ENCODE measurements at places on chromosomes 12 and 14.
A peak's percentile ranks its signal among the peaks of the same experiment; 100 is the strongest.

- H3K27me3 ChIP-seq = no peaks in the 10 kb centered on the region
- H3K27ac ChIP-seq = no peak overlapping the region
- H3K4me3 ChIP-seq = no peak overlapping the region
- no peaks in the 10 kb centered on the region for H3K4me1 ChIP-seq
- DNase-seq = no peak
- H3K36me3 ChIP-seq = no peaks in the 10 kb centered on the region
These were observed 13.7 kb downstream of the PLXNC1 start for GRCh38 chr12:94162108-94162507.

GRCh38 chr12:19447386-19447785 is 8.1 kb downstream of the AEBP2 start:
- H3K27ac ChIP-seq = no peak overlapping the region
- H3K36me3 ChIP-seq = no peaks in the 10 kb centered on the region
- peaks cover 85% of the 10 kb centered on the region for H3K4me1 ChIP-seq
- H3K4me3 ChIP-seq = no peak overlapping the region
- no peak for DNase-seq

DNA sequence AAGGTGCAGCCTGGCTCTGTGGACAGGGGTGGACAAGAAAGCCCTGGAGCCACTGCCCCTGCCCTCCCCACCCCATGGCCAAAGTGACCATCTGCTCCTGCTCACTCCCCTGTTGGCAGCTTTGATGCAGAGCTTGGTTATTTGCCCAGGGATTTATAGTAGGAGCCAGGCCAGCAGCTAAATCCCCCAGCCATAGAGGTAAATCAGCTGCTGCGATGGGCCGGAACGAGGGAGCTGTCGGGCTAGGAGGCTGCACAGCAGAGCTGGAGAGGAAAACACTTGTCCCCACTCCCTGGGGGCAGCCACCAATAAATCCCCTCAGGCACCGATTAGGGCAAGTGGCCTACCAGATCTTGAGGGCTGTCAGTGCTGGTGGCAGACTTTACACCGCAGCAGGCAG is 26.0 kb downstream of the SMUG1 start:
- no peak for DNase-seq
- no peaks in the 10 kb centered on the region for H3K4me1 ChIP-seq
- H3K27ac ChIP-seq = no peak overlapping the region
- peaks cover 3% of the 10 kb centered on the region for H3K27me3 ChIP-seq
- H3K36me3 ChIP-seq = no peaks in the 10 kb centered on the region

DNA sequence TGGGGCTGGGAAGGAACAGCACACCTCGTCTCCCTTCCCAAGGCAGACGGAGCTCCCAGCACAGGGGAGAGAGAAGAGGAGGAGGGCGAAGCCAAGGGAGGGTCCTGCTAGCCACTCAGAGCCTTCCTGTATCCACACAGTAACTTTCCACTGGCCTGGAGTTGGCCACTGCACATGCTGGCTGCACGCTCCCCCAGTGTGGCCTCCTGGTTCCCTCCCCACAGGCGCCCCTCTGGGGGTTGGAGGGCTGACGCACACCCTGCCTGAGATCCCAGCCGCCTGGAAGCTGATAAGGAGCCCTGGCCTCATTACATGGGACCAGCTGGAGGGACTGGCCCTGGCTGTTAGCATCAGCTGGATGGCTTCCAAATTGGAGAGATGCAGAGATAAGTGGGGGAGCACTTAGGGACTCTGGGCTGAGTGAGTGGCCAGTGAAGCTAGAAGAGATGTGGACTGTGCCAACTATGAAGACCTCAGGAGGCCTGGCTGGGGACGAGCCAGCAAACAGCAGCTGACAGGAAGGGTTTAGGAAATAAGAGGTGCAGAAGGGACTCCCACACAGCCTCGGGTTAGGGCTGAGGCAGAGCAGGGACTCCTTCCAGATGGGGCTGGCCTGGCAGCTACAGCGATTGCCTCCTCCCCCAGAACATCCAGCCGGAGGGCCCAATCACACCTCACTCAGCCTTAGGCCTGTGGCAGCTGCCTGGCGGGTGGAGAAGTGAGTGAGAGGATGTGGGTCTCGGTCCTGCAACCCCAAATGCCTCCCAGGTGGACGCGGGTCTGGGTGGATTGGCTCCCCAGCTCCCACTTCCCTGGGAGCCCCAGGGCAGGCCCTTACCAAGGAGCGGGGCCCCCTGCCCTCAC is 26.3 kb upstream of the BCDIN3D start:
- no peak overlapping the region for H3K27ac ChIP-seq
- no peaks in the 10 kb centered on the region for H3K36me3 ChIP-seq
- no peaks in the 10 kb centered on the region for H3K4me1 ChIP-seq
- no peaks in the 10 kb centered on the region for H3K27me3 ChIP-seq
- no peak overlapping the region for H3K4me3 ChIP-seq

- no peaks in the 10 kb centered on the region for H3K27me3 ChIP-seq
- no peak for DNase-seq
- peaks cover 15% of the 10 kb centered on the region for H3K36me3 ChIP-seq
- no peak overlapping the region for H3K4me3 ChIP-seq
- H3K27ac ChIP-seq = peak overlapping the region; percentile 64
These were observed 620 bp downstream of the PGAM5 start for GRCh38 chr12:132711080-132711843.

- H3K4me1 ChIP-seq = no peaks in the 10 kb centered on the region
- H3K27ac ChIP-seq = no peak overlapping the region
These were observed 118.8 kb downstream of the SLC6A15 start for GRCh38 chr12:84793558-84794367.

DNA sequence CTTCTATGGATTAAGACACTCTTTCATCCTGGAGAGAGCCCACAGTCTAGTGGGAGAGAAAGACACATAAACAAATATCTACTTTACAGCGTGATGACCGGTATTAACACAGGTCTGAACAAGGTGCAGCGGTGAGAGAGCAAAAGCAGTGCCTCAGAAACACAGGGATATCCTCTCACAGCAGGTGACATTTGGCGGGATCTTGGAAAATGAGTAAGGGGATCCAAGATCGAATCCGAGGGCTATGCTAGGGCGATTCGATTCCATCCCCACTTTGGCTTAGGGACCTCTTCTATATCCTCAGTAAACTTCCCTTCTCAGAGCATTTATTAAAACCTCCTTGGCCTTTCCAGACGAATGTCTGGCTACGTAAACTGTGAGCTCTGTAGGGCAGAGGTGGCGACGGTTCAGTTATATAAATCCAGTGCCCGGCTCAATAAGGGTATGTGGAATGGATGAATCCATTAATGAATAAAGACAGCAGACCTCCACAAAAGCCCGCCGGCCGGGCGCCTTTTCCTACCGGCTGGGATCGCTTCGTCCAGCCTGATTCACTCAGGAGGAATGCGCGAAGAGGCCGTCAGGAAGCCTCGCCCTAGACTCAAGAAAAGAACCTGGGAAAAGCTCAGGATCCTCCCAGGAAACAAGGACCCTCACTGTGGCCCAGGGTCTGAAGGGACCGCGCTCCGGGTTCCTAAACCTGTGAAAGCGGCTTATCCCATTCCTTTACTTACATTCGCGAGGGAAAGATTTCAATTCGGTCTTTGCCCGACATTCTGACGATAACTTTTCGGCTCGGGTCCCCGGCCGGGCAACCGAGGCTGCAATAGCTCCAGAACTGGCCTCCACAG is 455 bp downstream of the ATP6V1D start:
- no peaks in the 10 kb centered on the region for H3K36me3 ChIP-seq
- H3K27ac ChIP-seq = peak overlapping the region; percentile 90
- H3K4me1 ChIP-seq = peaks cover 64% of the 10 kb centered on the region

DNA sequence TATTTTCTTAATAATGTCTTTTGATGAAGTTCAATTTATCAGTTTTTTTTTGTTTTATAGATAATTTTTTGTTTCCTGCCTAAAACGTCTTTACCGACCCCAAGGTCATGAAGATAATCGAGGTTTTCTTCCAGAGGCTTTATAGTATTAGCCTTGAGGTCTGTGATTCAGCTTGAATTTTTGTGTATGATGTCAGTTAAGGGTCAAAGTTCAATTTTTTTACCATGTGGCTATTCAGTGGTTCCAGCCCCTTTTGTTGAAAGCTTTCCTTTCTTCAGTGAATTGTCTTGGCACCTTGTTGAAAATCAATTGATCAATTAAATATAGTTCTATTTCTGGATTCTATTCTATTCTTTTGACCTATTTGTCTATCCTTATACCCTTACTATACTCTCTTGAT is 3.2 kb upstream of the MGST1 start:
- H3K36me3 ChIP-seq = no peaks in the 10 kb centered on the region
- H3K4me1 ChIP-seq = no peaks in the 10 kb centered on the region
- DNase-seq = no peak
- H3K4me3 ChIP-seq = no peak overlapping the region
- no peak overlapping the region for H3K27ac ChIP-seq

DNA sequence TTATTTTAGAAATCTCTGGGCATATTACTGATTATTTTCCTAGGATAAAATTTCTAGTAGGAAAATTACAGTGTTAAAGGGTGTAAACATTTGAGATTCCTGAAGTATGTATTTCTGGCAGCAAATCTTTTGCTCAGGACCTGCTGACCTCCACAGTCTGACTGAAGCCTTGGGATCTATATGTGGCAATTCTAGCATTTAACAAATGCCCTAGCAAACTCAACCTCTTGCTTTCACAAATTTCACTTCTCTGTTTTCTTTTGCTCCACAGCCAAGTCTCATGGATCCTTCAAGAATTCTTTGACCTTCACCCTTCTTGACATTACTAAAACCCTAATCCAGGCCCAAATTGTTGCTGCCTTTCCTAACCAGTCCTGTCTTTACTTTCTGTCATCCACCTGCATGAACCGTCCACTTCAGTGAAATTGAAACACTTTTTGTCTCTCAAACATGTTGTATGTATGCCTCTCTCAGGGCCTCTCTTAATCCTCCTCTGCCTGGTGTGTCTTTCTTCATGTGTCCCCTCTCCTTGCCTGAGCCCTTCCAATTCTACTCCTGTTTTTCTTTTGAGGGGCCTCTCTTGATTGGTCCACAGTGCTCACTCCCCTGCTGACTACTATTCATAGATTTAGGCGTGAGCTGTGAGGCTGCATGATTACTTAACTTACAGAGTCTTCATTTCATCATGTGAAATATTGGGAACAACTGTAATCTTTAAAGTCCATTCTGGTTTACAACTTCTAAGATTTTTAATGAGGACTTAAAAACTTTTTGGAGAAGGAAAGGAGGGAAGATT is 5.1 kb upstream of the DYRK4 start:
- no peaks in the 10 kb centered on the region for H3K36me3 ChIP-seq
- no peaks in the 10 kb centered on the region for H3K4me1 ChIP-seq
- H3K27ac ChIP-seq = no peak overlapping the region
- no peak for DNase-seq

GRCh38 chr14:84891404-84891803 is 638.5 kb upstream of the FLRT2 start:
- no peak overlapping the region for H3K4me3 ChIP-seq
- no peaks in the 10 kb centered on the region for H3K36me3 ChIP-seq
- no peaks in the 10 kb centered on the region for H3K4me1 ChIP-seq
- no peak for DNase-seq
- no peaks in the 10 kb centered on the region for H3K27me3 ChIP-seq

DNA sequence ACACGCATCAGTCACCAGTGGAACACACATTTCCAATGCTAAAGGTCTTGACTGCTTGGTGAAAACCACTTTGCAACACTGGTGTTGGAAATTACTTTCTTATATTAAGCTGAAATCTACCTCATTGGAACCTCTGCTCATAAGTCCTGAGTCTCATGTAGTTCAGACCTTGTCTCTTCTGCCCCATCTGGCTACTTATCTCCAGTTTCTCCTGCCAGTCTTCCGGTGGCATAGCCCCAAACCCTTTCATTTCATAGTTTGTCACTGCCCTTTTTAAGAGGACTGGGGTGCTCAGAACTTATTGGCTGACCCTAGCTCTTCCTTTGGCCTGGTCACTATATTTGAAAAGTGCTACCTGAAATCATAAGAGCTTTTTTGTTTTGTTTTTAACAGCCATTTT is 43.7 kb downstream of the HELB start:
- H3K36me3 ChIP-seq = peaks cover 16% of the 10 kb centered on the region
- peaks cover 4% of the 10 kb centered on the region for H3K4me1 ChIP-seq
- DNase-seq = no peak
- H3K4me3 ChIP-seq = no peak overlapping the region

DNA sequence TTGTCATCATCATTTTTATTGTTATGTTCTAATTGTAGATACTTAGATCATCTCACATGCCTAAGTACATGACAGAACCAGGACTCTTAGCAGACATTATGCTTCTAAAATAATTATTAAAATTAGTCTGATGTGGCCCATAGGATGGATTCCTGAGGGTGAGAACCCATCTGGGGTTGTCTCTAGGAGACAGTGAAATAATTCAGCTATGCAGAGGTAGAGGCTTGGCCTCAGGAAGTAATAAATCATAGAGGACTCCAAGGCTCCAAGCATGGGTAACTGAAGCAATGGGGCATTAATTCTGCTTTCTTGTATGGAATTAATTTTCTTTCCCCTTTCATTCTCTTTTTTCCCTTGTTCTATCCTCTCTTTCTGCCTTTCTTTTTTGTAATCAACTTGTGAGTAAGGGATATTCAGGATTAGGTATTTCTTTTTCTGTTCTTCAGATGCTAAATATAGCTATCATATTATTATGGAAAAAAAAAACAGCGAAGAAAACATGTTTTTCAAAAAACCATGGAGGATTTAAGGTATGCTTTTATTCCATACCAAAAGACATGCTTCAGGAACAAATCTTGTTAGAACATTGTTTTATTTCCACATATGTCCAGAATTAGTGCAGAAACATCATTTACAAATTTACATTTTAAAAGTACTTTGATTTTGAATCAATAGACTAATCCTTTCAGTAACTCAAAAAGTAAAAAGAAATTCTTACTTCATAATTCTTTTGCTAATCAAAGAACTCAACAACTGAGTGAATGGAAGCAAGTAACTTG is 263.2 kb downstream of the TRHDE start:
- no peak overlapping the region for H3K4me3 ChIP-seq
- H3K36me3 ChIP-seq = no peaks in the 10 kb centered on the region
- no peaks in the 10 kb centered on the region for H3K27me3 ChIP-seq
- no peaks in the 10 kb centered on the region for H3K4me1 ChIP-seq

- no peaks in the 10 kb centered on the region for H3K36me3 ChIP-seq
- H3K27me3 ChIP-seq = no peaks in the 10 kb centered on the region
- H3K27ac ChIP-seq = no peak overlapping the region
- no peak overlapping the region for H3K4me3 ChIP-seq
- H3K4me1 ChIP-seq = no peaks in the 10 kb centered on the region
These were observed 19.0 kb downstream of the A2M start for GRCh38 chr12:9096563-9097176.

- H3K36me3 ChIP-seq = no peaks in the 10 kb centered on the region
- no peaks in the 10 kb centered on the region for H3K4me1 ChIP-seq
- no peaks in the 10 kb centered on the region for H3K27me3 ChIP-seq
- no peak overlapping the region for H3K27ac ChIP-seq
- H3K4me3 ChIP-seq = no peak overlapping the region
- DNase-seq = no peak
These were observed 289.7 kb downstream of the PCNX1 start for GRCh38 chr14:71196921-71197320.

DNA sequence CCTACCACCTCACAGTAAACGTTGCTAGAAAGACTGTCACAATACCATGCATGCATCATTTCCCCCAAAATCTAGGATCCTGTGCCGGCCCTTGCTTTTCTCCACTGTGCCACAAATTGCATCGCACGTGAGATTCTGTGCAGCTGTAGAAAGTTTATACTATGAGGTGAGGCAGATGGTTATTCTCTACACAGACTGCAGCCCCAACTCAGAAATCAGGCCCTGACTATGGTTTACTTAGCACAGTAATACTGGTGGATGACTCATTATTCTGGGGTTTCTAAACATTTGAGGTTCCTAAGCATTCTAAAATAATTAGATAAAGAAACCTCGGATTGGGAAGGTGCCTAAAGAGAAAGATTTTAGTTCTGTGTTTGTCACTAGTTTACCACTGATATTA is 163.8 kb upstream of the CCDC198 start:
- H3K27me3 ChIP-seq = no peaks in the 10 kb centered on the region
- DNase-seq = no peak
- H3K4me1 ChIP-seq = no peaks in the 10 kb centered on the region
- no peak overlapping the region for H3K4me3 ChIP-seq
- no peaks in the 10 kb centered on the region for H3K36me3 ChIP-seq

All from CD4-positive, alpha-beta memory T cell (primary cell).